Activated CD4-positive, alpha-beta T cell treated with anti-CD3 and anti-CD28 coated beads for 4 hours (primary cell): ENCODE measurements at places on chromosomes 12 and 14.

DNA sequence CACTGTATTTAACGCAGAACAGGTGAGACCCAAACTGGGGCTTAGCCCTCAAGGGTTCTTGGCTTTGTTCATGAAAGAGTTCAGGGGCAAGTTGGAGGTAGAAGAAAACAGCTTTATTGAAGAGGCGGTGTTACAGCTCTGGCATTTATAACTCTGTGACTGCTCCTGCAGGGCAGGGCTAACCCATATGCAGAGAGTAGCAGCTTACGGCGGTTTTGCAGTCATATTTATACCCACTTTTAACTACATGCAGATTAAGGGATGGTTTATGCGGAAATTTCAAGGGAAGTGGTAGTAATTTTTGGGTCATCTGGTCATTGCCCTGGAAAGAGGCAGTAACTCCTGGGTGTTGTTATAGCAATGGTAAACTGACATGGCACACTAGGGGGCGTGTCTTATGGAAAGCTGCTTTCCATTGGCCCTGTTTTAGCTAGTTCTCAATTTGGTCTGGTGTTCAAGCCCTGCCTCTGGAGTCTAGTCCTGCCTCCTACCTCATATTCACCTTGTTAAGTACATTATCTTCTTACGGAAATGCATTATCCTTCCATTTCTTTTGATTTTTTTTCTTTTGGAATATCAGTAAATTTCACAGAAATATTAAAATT is 1.8 kb upstream of the IAPP start:
- DNase-seq: no peak

DNA sequence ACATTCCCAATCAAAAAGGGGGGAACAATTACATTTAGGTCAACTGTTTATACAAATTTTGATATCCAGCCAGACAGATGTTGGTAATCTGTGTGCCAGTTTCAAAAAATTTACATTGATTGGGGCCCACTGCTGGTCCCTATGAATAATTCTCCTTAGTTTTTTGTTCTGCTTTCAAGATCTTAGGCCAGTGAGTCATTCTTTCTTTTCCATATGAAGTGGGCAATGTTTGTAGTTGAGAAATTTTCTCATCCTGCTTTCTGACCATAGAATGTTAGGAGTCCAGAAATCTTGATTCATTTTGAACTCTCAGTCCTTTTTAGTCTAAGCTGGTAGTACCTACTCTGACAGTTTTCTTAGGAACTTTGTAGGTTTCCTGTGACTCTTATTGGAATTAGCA is 244.3 kb downstream of the DIO2 start:
- no peak for DNase-seq

- no peak for DNase-seq
These were observed 57.6 kb downstream of the BEGAIN start for GRCh38 chr14:100529561-100530031.

GRCh38 chr12:53768976-53769375 is 17.2 kb upstream of the CISTR start:
- no peak for DNase-seq

- DNase-seq: no peak
These were observed 1.4 kb upstream of the SOX5 start for GRCh38 chr12:23950775-23951451.
